ENCODE measurements at places on chromosomes 1 and 21.

GRCh38 chr1:160711602-160712311 lies at the start of gene CD48:
TSS of gene CD48 (minus strand) at chr1:160711822. CDS start at chr1:160711763, 59 bp downstream.
- peak; percentile 28 for DNase-seq

GRCh38 chr1:181640956-181641355 lies 157.6 kb downstream of the CACNA1E start:
- DNase-seq: no peak

GRCh38 chr21:31330144-31330483 lies 13.9 kb downstream of the TIAM1 start:
- no peak for DNase-seq

- peak; percentile 29 for DNase-seq
Measured at GRCh38 chr1:63322944-63323864, 837 bp downstream of the FOXD3 start.

DNA sequence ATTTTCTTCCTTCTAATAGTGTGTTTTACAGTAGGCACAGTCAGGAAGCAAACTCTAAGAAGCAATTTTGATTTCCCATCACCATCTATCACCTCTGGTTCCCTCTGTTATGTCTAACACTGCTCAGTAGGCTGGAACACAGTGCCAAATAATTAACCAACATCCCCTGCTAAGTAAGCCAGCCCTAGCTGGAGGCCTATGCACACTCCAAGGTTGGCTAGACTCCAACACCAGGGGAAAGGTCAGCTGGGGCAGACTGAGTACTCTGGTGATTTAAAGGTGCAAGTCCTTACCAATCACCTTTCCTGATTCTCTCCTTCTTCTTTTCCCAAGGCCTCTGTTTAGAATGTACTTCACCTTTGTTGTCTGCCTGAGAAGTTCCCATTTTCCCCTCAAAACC lies 46.5 kb upstream of the BEND5 start:
- no peak for DNase-seq

GRCh38 chr1:90712915-90713730 lies 4.0 kb downstream of the BARHL2 start:
- DNase-seq: no peak

GRCh38 chr1:50930965-50931737 lies 28.9 kb downstream of the FAF1 start:
- DNase-seq: no peak

DNA sequence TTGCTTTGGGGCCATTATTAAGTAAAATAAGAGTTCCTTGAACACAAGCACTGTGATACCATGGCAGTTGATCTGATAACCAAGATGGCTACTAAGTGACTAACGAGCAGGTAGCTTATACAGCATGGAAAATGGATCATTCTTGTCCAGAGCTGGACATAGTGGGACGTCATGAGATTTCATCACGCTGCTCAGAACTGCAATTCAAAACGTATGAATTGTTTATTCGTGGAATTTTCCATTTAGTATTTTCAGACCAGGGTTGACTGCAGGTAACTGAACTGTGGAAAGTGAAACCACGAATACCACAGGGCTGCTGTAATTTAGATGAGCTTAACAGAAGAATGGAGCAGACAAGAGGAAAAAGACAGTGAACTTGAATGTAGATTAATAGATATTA lies 38.9 kb downstream of the CCDC18 start:
- no peak for DNase-seq

DNA sequence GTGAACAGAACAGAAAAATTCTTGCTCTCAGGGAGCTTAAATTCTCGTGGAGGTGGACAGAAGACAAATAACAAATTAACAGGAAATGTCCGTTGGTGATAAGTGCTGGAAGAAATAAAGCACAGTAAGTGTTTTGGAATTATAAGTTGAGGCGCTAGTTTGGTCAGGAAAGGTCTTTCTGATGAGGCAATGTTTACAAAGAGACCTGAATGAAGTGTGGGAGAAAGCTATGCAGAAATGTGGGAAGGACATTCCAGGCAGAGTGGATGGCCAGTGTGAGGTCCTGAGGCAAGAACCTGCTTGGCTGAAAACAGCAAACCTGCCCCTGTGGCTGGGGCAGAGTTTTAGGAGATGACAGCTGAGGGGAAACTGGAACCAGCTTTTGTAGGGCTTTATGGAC lies 23.3 kb downstream of the NGF start:
- DNase-seq: no peak

All from activated effector memory CD4-positive, alpha-beta T cell treated with Interleukin-2 at 50 U/mL for 16 hours (primary cell).